ENCODE measurements at places on chromosomes 5 and 9.

- no peak for DNase-seq
Observed at GRCh38 chr5:174552428-174552827, 172.0 kb upstream of the MSX2 start.

DNA sequence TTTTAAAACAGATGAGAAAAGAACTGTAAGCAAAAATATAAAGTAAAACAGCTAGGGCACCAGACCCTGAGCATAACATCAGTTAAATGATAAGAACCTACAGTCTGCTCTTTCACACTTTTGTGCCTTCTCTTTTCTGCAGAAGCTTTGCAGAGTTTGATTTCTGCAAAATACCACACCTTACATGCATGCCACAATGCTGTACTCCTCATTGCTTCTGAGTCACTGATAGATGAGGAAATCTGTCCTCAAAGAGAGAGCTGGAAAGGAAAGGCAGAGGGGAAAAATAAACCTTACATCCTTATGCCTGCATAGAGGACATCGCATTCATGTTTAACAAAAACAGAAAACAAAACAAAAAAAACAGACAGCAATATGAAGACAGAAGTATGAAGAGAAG is 142.9 kb downstream of the ATPSCKMT start:
- no peak for DNase-seq

DNA sequence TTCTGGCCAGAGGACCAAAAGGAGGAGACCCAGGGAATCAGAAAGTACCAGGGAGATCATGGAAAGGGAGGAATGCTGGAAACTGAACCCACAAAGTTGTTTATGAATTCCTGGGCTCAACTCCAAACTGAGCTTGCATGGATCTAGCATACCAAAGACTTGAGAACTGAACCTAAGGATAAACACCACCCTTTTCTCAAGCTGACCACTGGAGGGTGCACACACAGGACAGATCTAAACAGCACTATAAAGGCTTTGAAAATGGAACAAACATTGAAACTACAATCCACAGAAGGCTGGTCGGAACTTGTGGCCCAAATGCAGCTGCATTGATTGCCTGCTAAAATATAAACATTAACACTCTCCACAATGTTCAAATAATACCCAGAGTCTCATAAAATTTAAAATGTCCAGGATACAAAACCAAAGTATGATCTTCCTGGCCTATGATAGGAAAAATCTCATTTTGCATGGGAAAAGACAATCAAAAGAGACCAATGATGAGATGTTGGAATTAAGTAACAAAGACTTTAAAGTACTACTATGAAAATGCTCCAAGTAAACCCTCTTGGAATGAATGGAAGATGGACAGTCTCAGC is 15.6 kb upstream of the IRF1 start:
- DNase-seq: no peak

GRCh38 chr9:127050591-127051001 is 71.8 kb downstream of the ANGPTL2 start:
- no peak for DNase-seq

- DNase-seq: no peak
Observed at GRCh38 chr9:77424993-77425392, 223.1 kb downstream of the GNA14 start.

- no peak for DNase-seq
Observed at GRCh38 chr9:114117614-114117995, 18.5 kb upstream of the KIF12 start.

GRCh38 chr9:136316896-136317676 is 10.3 kb upstream of the GPSM1 start:
- DNase-seq: no peak

- DNase-seq: no peak
Observed at GRCh38 chr9:117448066-117448465, 33.2 kb upstream of the ASTN2 start.

GRCh38 chr5:125992050-125992449 is 431.2 kb upstream of the GRAMD2B start:
- DNase-seq: no peak

GRCh38 chr5:18811661-18812060 is 1176.3 kb downstream of the CDH18 start:
- no peak for DNase-seq

DNA sequence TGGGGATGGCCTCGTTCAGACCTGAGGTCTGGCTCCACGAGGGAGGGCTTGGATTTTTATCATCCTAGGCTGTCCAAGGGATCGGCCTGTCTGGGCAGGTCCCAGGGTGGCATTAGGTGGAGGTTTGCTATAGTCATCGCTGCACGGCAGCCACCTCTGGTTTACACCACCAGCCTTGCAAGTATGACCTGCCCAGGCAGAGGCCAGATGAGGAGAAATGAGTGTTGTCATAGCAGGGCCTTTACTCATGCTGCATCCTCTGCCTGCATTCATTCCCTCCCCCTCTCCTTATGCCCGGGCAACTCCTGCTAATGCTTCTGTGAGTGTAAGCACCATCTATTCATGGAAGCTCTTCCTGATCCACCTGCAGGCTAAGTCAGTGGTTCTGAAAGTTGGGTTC is 15.3 kb upstream of the NDST1 start:
- DNase-seq: no peak

GRCh38 chr5:26690511-26690910 is 347.9 kb downstream of the CDH9 start:
- DNase-seq: no peak

DNA sequence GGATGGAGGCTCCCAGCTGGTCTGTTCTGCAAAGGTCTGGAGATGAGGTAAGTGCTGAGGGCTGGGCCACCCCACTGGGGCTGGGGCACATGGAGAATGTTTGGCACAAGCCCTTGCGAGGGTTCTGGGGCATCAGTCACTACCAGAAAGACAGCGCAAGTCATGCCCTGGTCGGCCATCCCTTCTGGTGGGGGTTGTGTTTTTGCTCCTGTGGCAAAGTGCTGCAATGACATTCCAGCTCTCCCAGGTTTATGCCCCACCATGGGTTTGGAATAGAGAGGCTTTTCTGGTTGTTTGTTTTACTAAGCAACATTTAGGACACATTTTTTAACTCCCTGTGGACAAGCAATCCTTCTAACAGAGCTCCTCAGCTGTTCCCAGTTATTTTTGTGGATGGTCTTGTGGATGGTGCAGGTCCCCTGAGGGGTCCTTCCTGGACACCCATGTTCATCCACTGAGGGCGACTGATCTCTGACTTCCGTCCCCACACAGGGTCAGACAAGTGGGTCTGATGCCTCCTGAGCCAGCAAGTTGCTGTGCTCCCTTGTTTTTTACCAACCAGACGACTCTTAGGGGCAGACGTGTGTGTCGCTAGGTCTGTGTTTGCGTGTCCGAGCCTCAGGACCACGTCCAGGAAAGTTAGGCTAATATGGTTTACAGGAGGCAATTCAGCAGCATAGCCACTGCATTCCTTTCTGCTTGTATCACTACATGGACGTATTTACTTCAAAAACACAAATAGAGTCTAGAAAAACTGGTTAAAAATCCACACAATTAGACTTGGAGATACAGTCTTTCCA is 64.9 kb upstream of the ECM2 start:
- no peak for DNase-seq

- no peak for DNase-seq
Observed at GRCh38 chr5:133870661-133871060, 97.8 kb downstream of the C5orf15 start.

- DNase-seq: no peak
Observed at GRCh38 chr5:111580956-111581355, 68.6 kb upstream of the STARD4 start.

GRCh38 chr9:96026655-96027213 is 151.2 kb downstream of the ERCC6L2 start:
- DNase-seq: no peak

GRCh38 chr5:82873452-82873851 is 203.7 kb downstream of the TMEM167A start:
- no peak for DNase-seq

GRCh38 chr9:126791406-126792230 is 13.2 kb upstream of the ZBTB43 start:
- DNase-seq: no peak

DNA sequence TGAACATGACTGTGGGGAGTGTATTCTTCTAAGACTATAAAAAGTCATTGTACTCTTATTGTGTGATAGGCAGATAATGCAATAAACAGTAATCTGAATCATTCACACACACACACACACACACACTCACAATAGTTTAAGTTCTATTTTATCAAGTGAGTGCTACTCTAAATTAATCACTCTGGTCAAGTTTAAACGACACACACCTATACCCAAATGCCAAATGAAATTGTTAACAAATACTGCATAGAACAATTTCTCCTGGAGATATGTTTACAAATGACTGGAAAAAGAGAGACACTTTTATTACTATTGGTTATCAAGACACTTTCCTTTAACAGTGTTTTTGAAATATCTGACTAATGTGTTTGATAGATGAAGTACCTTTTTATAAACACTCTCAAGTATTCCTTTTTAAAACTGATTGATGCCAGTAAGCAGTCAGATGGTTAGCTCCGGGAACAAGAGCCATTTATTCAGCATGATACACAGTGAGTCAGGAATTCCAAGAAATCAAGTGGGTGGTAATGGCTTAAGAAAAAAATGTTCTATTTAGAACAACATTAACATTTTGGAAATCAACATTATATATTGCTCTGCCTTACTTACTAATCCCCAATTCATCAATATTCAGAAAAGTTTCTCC is 521.6 kb upstream of the ST8SIA4 start:
- no peak for DNase-seq

- DNase-seq: no peak
Observed at GRCh38 chr5:87121304-87122150, 146.2 kb upstream of the RASA1 start.

DNA sequence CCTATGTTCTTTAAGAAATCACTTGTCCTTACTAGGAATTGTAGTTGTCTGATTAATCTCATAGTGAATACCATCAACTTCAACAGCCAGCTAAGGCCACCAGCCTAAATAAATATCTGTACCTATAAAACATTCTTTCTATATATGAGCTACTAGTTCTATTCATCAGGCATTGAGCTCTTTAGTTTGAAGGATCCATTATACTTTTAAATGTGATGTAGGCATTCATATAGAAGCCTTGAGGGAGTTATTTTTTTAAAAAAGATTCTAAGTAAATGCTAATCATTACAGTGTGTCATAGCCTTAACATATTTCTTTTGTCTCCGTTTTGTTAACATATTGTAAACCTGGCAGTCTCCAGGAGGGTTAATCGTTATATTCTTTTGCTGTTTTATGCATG is 838.3 kb downstream of the PTPRD start:
- no peak for DNase-seq

GRCh38 chr9:75935591-75935990 is 45.1 kb downstream of the PCSK5 start:
- DNase-seq: no peak

DNA sequence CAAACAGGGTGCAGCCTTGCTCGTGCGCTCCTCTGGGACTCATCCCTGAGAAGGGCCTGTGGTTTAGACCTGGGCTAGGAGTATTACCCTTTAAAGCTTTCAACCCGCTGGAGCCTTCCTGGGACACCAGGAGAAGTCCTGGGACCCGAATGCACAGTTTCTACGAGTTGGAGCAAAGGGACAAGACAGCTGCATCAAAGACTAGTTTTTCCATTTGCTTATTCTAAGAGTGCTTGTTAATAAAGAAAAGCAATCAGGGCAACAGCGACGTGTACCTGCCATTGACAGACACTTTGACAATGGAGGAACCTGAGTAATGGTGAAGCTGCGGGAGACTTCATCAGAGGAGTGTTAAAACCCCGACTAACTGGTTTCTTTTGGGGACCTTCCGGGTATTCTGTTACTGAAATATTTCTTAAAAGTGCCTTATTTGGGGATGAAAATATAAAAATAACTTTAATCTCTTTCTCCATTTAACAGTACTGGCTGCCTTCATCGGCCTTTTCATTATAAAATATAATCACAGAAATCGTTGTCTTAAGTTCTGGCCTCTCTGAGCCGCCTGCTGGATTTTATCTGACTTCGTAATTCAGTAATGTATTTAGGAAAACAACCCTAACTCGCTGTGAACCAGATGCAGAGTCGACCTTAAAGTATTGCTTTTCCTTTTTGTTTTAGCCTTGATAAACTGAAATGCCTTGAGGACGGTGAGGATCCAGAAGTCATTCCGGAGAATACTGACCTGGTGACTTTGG is 732 bp downstream of the SNAPC3 start:
- no peak for DNase-seq

- DNase-seq: no peak
Observed at GRCh38 chr9:115520646-115521045, 402.7 kb upstream of the TNC start.

DNA sequence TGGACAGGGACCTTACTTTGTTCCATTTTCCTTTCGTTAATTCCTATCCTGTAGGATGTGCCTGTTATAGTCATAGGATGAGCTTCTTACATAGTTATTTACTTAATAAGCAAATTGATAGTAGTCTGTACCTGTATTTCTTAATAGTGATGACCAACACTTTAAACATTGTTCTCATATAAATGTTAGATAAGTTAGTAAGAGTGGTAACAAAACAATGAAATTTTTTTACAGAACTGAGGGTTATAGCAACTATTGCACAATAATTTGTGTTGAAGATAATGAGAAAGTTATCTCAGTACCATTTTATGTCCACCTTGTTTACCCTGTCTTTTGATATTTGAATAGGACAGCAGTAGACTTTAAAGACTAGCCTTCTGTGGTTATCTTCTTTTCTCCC is 162.9 kb upstream of the ELL2 start:
- no peak for DNase-seq
